ENCODE measurements at places on chromosomes 2 and 18.

- DNase-seq = peak; percentile 12
Observed at GRCh38 chr2:44392338-44392943, 30.7 kb downstream of the CAMKMT start.

- no peak for DNase-seq
Observed at GRCh38 chr2:205678541-205679142, 3.7 kb upstream of the NRP2 start.

DNA sequence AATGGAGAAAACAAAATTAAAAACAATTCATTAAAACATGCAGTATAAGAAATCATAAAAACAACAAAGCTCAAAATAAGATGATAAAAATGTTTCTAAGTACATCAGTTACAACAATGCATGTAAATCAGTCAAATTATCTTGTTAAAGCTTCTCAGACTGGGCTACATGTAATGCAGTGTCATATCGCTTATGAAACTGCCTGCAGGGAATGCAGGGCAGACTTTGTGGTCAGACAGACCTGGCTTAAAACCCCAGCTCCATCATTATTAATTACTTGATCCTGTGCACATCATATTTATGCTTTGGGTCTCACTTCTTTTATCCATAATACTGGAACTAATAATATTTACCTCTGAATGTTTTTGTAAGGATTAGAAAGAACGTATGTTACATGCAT, 74.6 kb downstream of the PID1 start:
- no peak for DNase-seq

GRCh38 chr18:11498821-11499220, 110.6 kb upstream of the SLC35G4 start:
- no peak for DNase-seq

DNA sequence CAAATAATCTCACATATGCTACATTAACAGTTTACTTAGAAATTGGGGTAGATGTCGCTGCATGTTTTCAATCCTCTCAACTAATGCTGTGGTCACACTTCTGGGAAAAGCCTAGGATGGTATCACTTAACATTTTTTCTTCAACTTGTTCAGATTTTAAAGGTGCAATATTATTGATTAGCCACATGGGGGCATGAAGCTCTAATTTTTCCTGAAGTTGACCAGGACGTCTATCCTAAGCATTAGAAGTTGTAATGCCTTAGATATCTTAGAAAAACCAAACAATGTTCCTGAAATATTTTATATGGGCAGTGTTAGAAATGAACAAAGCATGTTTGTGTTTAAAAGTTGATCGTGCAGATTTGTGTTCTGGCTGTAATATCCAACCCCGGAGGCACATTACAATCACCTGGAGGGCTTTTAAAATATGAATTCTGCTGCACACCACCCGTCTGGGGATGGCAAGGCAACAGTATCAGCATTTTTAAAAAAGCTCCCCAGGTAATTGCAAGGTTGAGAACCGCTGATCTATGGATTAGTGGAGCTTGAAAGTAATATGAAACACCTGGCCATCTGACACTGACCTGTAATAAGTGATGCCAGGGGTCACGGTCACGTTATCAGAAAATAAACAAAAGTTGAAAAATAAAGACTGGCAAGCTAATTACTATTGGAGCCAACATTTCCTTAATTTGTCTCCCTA, 100.5 kb upstream of the LMAN1 start:
- no peak for DNase-seq

DNA sequence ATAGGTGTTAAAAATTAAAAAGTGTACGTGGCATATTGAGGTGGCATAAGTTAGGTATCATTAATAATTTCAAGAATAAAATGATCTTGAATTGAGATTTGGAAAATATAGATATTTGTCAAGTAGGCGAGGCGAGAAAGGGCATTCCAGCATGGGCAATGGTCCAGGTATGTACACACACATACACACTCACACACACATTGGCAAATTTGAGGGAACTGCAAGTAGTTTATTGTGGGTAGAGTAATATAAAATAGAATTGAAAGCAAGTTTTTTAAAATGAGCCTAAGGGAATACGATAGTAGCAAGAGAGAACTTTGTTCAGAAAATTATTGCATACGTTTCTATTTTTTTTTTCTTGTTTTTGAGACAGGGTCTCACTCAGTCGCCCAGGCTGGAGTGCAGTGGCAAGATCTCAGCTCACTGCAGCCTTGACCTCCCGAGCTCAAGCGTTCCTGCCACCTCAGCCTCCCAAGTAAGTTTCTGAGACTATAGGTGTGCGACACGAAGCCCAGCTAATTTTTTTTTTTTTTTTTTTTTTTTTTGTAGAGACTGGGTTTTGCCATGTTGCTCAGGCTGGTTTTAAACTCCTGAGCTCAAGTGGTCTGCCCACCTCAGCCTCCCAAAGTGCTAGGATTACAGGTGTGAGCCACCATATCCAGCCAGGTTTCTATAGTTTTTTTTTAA, 96.7 kb upstream of the SLC39A10 start:
- no peak for DNase-seq

GRCh38 chr2:86695053-86695691, 24.9 kb upstream of the RMND5A start:
- no peak for DNase-seq

DNA sequence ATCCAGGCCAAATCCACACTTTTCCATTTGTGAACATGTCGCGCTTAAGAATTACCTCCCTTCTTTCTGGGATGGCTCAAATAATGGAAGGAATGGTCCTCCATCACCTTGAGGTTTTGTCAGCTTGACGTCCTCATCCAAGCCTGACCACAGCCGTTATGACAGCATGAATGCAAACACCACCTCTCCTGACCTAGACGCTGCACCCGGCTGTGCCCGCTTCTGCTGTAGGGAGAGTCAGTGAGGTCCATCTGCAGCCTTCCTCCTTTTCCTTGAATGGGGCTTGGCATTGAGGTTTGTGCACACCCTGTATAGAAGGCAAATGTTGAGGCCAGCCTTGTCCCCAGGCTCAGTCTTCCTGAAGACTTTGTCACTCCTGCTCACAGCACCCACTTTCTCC, 85.5 kb downstream of the TGOLN2 start:
- DNase-seq = no peak

DNA sequence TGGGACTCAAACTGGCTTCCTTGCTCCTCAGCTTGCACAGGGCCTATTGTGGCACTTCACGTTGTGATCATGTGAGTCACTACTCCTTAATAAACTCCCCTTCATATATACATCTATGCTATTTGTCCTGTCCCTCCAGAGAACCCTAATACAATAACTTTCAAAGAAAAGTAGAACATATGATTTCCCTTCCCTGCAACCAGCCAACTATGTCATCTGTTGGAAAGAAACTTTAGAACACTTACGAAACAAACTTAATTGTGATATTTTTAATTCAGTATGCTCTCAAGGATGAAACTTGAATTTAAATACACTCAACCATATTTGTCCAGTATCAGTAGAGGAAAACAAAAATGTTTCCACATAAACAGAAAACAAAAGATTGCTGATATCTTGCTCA, 84.4 kb downstream of the DYM start:
- no peak for DNase-seq

GRCh38 chr2:231260442-231261208, 62.2 kb downstream of the ARMC9 start:
- no peak for DNase-seq

- no peak for DNase-seq
Observed at GRCh38 chr2:239269916-239270315, 130.9 kb downstream of the HDAC4 start.

DNA sequence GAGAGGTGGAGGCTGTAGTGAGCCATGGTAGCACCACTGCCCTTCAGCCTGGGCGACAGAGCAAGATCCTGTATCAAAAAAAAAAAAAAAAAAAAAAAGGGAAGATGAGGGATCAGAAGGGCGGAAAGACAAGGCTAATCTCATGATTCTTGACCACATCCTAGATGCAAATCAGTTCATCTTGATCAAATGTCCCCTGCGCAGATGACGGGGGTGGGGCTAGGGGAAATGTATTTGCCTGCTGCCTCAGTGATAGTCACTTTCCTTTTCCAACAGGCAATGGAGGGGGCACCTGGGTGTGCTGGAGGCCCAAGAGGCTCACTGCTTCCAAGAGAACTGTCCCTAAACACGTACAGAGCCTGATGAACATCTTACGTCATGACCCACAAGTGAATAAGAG, 3.7 kb upstream of the EMILIN2 start:
- no peak for DNase-seq

- peak; percentile 100 for DNase-seq
Observed at GRCh38 chr2:44168681-44169154, at the start of gene PPM1B. PPM1B (plus strand) TSS chr2:44168875; CDS start chr2:44201200, 32,325 bp downstream.

DNA sequence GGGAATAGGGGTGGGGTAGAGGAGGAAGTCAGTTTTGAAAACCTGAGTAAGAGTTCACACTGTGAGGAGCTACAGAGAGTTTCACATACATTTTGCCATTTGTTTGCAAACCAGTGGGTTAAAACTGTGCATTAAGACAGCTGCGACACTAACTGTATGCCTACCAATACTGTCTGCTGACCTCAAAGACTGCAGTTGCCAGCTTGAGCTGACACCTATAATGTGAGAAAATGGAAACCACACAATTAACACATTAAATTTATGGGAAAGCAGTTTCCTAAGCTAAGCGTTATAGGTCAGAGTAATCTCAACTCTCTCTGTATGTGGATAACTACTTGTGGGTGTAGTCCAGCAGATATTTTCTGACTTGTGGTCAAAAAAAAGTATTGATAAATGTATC, 756.6 kb upstream of the GCFC2 start:
- no peak for DNase-seq

- no peak for DNase-seq
Observed at GRCh38 chr2:174827371-174828369, 63.4 kb upstream of the CHRNA1 start.

DNA sequence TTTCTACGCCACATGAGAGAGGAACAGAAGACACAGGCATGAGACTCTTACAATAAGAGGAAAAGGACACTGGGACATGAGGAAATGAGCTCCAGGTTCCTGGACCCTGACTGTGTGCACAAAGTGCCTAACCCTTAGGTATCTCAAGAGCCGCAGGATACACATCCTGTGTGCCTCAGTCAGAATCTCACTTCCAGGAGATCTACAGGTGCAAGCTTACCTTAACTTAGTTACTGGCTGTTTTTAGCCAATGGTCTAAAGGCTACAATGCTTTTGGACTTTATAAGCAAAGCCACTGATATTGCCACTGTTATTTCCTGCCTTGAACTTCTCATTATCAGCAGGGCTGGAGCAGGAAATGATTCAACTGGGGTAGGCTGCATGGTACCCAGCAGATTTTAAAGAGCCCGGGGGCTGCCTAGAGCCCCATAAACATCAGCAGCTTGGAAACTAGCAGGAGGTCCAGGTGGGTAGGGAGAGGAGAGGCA, 254.4 kb downstream of the ZNF521 start:
- DNase-seq = no peak

DNA sequence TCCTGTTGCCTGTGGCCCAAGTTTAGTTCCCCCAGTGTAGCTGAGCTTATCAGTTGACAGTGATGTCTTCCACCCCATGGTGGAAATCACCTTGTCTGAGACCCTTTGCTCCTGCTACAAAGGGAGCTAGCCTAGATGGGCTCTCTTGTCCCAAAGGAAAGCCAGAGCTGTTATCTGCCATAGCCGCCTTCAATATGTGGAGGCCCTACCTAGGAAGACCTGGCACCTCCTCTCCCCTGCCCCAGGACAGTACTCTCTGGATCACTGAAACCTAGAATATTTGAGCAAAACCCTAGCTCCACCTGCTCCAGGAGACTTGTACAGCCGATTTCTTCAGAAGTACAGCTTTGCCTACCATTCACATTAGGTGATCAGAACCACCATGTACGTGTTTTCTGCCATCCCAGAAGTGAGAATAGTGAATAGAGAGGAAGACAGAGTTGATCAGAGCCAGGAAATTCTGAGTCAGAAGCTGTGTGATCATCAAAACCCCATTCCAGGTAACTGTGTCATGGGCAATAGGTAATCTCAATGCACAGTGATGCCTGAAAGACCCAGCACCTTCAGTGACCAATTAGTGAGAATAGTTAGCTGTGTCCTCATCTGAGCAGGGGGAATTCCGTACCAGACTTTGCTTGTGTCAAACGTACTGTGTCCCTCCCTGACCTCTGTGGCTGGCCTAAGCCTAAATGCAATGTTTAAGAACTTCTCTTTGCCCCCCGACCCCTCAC, 138.4 kb upstream of the ALPP start:
- DNase-seq = no peak

- no peak for DNase-seq
Observed at GRCh38 chr2:201049455-201049854, 22.0 kb downstream of the HYCC2 start.

GRCh38 chr2:226409134-226409533, 390.5 kb downstream of the IRS1 start:
- DNase-seq = no peak

DNA sequence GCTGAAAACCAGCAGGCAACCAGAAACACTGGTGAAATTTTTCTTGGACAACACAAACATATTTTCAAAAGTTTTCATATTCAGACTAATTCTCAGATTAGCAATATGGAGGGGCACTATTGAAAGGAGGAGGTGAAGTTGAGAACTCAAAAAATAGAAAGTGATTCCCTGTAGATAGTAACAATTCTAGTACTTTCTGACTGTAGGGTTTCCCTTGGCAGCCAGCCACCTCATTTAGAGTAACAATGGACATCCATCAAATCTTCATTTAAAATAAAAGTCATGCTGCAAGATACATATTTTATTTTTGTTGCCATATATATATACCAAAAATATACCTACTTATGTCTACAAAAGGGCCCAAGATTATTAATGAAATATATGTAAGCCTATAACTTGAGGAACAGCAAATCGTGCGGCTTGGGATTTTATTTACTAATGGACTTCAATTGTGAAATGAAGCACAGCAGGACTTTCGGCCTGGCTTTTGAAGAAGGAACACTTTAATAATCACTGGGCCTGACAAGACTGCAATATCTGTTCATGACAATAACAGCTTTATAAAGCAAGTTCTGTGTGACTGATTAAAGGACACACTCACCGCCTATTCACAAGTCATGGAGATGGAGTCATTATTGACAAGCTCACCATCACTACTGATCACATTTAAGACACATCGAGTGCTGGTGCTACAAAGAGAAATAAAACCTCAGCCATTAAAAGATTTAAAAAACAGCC, 6.8 kb upstream of the NR4A2 start:
- no peak for DNase-seq

DNA sequence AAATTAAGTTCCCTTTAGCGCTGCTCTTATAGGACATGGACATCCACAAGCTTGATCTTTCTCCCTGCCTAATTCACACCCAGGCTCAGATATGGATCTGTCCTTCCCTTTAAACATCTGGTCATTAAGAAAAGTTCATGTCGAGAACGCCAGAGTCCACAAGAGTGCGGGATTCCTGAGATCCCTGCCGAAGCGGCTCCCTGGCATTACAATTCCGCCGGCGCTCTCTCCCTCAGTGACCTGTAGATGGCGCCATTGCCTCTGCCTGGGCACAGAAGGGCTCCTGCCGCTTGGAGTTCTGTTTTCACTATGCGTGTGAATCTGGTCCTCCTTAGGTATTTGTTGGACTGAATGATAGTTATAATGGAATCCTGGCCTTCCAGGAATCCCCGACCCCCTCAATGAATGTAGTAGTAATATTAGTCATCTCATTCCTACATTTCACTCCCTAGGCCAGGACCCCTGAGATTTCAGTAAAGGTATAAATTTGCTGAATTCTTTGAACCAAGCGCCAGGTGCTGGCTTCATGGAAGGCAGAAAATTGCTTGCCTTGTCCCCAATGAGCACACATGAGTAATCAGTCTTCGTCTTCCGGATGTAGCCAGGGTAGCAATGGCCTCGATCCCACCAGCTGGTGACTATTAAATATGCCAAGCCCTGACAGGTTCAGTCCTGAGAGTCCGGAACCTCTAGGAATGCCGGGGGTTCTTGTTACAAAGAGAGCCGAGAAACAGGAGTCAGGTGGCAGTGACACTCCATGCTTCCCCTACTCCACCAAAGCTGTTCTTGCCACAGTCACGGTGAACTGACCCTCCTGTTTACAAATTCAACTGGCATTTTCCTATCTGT, 26.4 kb upstream of the CD207 start:
- DNase-seq = peak; percentile 56

- no peak for DNase-seq
Observed at GRCh38 chr18:10410472-10411308, 43.7 kb upstream of the APCDD1 start.
